ENCODE measurements at places on chromosomes 7 and 10.

- DNase-seq: no peak
Measured at GRCh38 chr7:131895541-131896164, 339.2 kb upstream of the PODXL start.

- no peak for DNase-seq
Measured at GRCh38 chr10:131102676-131103075, 208.8 kb downstream of the TCERG1L start.

- no peak for DNase-seq
Measured at GRCh38 chr7:142883571-142884285, 1.8 kb downstream of the TRPV6 start.

DNA sequence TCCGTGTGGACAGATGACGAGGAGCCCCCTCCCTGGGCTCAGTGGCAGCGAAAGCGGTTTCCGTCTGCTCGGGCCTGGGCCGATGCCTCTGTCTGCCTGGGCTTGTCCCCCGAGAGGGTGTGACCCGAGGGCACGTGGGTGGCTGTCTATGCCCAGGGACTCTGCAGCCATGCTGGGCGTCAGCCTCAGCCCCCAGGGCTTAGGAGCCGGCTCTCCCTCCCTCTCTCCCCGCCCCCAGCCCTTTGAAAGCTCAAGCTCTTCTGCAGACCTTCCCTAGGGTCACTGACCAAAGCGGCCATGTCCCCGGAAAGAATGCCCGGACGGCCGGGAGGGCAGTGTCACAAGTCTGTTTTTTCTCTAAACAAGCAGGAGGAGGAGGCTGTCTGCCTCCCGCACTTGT is 7.1 kb downstream of the MICALL2 start:
- DNase-seq: no peak

- no peak for DNase-seq
Measured at GRCh38 chr10:25631471-25631870, 302.6 kb upstream of the MYO3A start.

DNA sequence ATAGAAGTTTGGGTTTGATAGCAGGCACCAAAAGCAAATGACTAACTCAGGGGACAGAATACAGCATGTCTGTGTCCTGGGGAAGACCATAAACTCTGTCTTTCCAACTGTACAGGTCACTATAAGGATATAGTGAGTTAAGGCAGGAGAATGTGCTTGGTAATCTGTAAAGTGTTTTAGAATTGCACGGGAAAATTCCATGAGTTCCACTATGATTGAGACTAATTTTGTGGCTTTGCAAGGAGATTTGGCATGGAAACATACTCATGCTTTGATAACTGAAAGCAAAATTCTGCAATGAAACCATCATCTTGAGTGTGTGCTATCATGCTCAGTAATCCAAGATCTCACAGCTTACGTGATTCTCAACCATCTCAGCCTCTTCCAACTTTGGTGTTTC is 152.6 kb downstream of the PKD1L1 start:
- DNase-seq: no peak
